ENCODE measurements at places on chromosomes 6 and 20.

DNA sequence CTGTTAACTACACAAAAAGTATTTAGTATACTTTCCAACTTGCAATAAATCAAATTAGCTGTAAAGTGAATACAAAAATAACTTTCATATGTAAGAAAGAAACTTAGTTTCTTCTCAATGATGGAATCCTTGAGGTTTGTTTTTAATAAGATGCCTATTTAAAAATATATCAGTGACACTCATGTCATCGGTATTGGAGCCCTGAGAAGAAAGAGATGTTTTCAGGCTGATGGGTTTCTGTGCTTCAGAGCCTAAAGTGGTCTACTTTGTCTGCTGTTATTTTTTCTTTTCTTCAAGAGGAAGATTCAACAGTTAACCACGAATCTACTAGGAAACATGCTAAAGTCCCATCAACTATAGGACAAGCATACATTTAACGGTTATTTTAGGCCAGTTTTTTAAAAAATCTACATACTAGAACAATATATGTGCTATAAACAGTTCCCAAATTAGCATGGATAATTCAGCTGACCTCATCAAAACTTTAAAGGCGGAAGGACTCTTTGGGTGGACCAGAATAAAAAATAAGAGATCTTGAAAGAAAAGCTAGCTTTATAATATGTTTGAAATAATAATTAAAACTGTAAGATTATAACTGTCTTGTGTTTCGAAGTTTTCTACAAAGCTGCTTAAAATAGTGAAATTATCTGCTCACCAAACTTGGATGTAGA is 147.0 kb upstream of the SAMD5 start:
- no peak for DNase-seq

DNA sequence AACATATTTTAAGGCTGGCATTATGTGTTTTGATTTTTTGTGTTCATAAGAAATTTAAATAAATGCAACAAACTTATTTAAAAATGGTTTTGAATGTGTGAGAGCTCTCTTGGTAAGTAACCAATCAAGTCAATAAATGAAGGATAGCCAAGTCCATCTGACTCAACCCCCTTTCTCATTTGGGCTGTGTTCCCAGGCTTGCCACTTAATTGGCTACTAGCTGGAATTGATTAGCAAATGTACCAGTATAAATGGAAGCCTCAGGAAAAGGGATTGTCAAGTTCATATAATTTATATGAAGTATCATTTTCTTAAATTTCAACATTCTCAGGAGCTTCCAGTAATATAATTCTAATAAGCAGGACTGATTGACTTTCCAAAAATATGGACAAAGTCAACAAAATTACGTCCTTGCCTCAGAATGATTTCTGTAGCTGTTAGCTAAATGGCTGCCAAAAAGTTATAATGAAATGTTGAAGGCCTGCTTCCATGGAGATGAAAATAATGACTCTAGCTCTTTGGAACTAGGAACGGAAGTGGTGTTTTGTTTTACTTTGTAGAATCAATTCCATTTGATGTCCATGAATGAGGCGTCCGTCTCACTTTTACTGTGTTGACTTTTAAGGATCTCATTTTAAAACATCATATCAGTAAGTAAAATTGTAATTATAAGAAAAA is 614.9 kb downstream of the CDH26 start:
- no peak for DNase-seq

DNA sequence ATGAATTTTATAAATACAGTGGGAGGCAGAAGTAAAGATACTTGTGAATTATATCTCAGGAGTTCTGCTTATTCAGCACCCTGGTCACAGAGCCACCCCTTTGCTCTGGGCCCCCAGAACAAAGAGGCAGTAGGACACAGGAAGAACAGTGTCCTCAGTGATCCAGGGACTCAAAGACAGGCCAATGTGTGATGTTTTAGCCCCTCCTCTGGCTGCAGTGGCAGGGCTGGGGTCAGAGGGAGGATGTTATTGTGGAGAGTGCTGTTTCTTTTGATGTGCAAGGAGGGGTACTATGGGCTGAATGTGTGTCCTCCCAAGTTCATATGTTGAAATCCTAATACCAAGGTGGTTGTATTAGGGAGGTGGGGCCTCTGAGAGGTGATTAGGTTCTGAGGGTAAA is 74.1 kb upstream of the MAP3K7 start:
- no peak for DNase-seq

DNA sequence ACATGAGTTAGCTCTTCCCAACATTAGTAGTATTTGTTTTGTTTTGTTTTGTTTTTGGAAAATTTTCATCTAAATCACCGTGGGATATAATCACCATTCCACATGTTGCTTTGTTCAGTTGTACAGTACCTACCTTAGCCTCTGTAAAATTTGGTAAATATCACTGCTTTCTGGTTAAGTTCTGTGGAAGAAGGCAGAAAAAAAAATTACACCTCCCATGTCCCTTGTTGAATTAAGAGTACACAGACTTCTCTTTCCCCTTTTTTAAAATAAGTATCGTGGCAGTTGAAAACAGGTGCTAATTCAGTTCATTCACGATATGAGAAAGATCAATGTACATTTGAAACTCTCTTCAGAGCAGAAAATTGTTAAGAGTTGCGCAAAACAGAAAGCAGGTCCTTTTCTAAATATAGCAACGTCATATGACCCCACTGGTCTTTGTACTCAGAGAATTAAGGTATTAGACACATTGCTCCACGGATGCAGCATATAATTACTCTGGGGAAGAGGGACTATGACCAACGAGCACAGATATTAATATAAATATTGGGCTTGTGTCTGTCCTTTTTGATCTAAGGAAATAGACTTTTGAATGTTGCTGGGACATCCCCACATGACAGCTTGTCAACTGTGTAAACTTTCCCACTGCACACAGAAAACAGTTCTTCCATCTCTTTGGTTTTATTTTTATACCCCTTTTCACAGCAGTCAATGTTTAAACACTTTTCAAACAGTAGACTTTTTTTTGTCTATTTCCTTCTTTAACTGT is 58.6 kb upstream of the ZNF217 start:
- no peak for DNase-seq

DNA sequence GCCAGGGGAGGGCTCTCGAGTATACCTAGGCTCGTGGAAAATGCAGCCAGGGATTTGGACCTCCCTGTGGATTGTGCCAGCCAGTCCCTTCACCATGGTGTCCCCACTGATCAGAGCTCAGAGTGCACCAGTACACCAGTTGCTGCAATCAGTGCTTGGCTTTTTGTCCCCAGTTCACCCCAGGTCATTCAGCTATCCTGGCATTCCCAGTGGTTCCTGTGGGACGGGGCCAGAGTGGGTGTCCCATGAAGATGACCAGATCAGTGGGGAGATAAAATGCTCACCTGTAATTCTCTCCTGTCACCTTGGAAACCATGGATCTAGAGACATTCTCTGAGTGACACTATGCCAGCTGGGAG is 23.8 kb downstream of the MAS1 start:
- DNase-seq: no peak

DNA sequence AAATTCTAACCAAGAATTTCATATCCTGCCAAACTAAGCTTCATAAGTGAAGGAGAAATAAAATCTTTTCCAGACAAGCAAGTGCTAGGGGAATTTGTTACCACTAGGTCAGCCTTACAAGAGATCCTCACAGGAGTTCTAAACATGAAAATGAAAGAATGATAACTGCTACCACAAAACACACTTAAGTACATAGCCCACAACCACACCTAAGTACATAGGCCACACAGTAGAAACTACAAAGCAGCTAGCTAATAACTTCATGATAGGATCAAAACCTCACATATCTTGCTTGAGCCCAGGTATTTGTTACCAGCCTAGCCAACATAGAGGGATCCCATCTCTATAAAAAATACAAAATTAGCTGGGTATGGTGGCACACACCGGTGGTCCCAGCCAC is 50.4 kb downstream of the IRAK1BP1 start:
- no peak for DNase-seq

GRCh38 chr6:149483849-149484655 is 762 bp downstream of the ZC3H12D start:
- DNase-seq: no peak

- no peak for DNase-seq
Measured at GRCh38 chr20:15675813-15676484, 897.3 kb downstream of the KIF16B start.

- DNase-seq: no peak
Measured at GRCh38 chr6:138931660-138932059, 56.4 kb downstream of the REPS1 start.
